ENCODE measurements at places on chromosomes 3 and 15.

DNA sequence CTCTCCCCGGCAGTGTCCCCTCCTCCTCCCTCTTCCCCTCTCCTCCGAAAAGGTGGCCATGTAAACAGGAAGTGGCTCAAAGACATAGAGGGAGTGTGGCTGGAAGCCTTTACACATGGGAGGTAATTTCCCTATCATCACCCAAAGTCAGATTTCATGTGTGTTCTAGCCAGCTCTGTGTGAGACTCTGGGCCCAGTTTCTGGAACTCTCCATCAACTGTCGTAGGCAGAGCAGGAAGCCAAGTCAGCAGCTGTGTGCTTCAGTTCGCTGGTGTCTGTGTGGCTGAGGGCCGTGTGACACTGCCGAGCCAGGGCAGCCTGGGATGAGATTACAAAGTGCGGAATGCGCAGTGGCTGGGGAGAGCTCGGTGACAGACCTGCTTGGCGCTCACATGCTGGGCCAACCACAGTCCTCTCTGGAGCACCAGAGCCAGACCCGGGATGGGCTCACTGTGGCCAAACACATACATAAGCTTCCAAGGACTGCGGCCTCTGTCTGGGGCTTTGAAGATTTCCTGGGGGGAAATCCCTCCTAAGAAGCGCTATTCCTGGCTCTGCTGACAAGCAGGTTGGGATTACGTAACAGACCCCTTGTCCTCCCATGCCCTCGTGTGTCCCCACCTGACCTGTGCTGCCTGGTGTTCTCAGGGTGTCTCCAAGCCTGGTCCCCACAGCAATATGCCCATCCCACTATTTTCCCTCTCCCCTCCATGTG, 50.7 kb downstream of the UMPS start:
- no peak for DNase-seq

DNA sequence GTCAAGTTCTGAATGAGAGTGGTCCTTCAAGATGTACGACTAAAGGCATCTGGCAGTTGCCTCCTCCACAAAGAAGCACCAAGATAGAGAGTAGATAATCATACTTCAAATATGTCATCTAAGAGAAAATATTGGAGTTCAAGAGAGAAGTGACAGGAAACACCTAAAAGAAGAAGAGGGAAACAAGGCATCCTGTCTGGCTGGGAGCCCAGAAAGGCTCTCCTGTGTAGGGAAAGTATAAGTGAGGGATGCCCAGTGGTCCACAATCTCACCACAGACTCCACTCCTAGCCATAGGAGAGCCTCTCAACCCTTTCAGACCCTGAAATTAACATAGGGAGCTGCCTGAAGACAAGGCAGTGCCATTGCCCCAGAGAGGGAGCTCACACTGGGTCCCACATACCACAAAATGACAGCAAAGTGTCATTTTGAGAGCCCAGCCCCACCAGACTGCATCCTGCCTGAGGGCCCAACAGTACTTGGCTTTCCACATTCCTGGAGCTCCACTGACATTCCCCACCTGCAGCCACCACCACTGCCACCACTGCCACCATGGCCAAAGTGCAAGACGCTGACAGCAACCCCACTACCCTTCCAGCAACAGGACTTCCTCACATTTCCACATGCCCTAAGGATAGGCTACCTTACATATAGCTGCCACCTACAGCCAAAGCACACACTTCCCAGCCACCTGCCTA, 210.6 kb downstream of the ATP8B4 start:
- DNase-seq: no peak

- no peak for DNase-seq
Observed at GRCh38 chr3:191461113-191461595, at the start of gene PYDC2. Gene PYDC2, plus strand, starts transcription at chr3:191461163. Its CDS starts 0 bp downstream, at chr3:191461163.

- DNase-seq: no peak
Observed at GRCh38 chr3:61926923-61927322, 365.6 kb downstream of the PTPRG start.

DNA sequence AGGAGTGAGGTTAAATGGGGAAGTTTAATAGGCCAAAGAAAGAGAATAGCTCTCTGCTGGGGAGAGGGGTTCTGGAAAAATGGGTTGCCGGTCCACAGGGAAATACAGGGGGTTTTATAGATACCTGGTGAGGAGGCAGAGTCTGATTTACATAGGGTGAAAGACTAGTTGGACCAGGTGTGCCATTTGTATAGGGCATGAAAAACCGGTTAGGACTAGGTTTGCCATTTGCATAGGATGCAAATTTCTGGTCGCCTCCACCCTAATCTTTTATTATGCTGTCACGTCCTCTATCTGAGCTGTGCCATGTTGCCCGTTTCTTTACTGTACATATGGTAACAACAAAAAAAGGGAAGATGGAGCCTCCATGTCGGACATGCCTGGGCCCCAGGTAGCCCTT, 960.1 kb downstream of the FHIT start:
- no peak for DNase-seq

DNA sequence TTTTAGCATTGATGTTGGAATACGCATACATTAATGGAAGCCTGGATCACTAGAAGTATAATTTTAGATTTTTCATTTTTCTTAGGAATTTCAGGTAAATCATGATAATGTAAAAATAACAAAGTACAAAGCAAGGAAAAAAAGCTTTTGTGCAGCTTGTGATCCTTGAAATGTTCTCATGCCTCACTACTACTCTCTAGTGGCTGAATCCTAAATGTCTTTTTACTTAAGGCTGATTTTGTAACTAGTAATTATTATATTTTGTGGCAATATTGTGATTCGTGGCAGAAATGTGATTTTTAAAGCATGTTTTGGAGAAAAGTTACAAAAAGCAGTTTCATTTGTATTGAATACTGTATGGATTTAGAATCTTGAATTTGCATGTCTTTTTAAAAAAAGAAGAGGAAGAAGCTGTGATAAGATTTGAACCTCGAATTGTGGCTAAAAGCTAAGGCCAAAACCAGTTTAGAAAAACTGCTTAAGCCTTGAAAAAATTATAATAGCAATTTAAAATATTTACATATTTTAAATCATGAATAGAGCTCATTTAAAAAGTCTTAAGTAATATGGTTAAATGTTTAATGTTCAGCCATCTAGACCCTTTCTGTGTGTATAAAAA, 39.0 kb downstream of the U2SURP start:
- no peak for DNase-seq

- no peak for DNase-seq
Observed at GRCh38 chr15:78830514-78831228, 19.4 kb upstream of the ADAMTS7 start.

GRCh38 chr3:141202682-141203081, 28.9 kb upstream of the PXYLP1 start:
- DNase-seq: no peak

DNA sequence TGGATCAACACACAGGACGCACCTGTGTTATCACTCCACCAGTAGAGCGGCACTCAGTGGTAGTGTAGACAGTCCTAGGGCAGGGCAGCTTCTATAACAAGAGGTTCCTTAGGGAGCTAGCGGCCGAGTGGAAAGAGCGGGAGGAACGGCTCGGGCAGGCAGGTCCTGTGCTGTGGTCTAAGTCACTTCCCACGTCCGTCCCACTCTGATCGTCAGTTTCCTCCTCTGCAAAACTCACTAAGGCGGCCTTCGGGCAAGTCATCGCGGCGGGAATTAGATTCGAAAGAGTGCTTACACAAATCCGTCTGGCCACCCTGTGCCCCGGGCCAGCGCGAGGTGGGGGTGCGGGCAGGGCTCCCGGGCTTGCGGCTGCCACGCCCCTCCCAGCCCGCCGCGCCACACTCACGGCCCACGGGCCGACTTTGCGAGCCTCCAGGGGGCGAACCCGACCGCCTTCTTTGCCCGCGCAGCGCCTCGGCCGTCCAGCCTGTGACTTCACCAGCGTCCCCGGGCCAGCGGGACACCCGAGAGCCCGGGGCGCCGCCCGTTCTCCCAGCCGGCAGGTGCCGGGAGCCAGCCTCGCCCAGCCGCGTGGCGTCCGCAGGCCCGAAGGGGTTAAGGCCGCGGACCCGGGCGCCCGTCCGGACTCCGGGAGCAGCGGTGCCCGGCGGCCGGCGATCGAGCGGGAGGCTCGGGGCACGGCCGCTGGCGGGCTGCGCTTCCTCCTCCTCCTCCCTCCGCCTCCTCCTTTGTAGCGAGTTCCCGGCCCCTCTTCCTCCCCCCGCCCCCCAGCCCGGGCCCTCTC, 416 bp upstream of the CORO2B start:
- DNase-seq: peak; percentile 14

DNA sequence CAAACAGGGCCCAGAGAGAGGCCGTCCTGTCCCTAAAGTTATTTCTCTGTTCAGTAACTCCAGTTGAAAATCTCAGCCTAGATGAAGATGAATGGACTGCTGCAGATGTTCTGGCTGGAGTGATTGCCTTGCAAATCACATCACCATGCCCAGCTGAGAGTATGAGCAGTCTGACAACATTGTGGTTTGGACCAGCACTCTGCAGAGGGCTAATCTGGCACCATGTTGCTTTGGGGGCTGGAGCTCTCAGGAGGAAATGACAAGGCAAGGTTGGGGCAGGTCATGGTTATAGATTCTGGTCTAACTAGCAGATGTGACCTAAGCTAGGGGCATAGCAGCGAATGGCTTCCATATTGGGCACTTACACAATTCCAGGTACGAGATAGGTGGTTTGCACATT, 314.2 kb downstream of the CLSTN2 start:
- DNase-seq: no peak

DNA sequence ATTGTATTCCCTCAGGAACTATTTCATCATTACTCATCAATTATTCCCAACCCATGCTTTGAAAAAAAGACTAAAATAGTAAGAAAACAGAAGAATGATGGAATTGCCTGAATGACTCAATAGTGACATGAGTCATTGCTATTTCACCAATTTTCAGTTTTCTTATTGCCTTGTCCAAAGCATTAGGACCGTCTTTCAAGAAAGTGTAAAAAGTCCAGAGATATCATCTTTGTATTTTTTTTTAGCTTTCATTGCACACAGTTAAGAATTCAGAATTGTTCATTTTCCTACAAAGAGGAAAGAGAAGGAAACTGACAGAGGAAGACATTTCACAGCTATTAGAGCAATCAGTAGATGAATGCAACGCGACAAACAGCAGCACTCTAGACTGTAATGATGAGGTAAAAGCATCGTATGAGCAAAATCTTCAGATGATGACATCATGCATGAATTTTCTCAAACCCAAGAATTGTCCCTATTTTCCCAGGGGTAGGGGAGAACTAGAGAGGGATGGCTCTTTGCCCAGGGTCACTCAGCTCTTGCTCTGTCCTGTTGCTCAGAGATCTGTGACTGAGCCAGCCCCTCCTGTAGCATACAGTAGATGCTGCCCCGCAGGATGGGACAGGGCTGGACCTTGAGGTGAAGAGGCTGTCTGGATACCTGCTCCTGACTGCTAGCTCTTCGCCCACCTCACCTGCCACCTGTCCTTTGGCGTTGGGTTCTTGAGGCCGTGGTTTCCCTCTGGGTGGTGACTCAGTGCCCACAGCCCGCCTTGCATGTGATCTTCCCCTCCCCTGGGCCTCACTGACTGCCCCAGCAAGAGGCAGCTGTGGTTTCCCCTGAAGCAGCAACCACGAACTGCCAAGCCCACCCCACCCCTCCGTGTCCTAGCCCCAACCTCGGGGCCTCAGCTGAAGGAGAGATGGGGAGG, 84.8 kb downstream of the PPCDC start:
- DNase-seq: peak; percentile 87

- DNase-seq: peak; percentile 11
Observed at GRCh38 chr3:34260271-34261000, 462.0 kb downstream of the PDCD6IP start.

- no peak for DNase-seq
Observed at GRCh38 chr3:186847437-186847836, 4.9 kb downstream of the ADIPOQ start.

DNA sequence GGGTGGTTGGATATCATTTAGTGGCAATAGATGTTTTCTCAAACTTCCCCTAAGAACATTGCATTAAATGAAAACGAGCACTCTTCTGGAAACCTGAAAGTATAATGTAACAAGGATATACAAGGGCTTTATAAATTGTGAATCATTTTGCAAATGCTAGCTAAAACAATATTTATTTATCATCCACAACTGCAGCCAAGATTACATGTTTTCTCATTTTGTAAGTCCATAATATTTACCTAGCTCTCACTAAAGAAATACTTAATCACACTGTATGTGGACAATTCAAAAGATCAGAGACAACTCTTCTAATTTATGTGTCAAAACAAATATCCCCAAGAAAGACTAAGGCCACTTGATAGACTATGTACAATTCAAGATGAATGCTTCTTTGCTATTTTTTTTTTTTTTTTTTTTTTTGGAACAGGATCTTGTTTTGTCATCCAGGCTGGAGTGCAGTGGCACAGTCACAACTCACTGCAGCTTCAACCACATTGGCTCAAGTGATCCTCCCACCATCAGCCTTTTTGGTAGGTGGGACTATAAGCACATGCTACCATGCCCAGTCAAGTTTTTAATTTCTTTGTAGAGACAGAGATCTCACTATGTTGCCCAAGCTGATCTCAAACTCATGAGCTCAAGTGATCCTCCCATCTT, 427.7 kb upstream of the THBS1 start:
- DNase-seq: no peak

- DNase-seq: no peak
Observed at GRCh38 chr15:43525131-43525530, 7.7 kb downstream of the MAP1A start.

DNA sequence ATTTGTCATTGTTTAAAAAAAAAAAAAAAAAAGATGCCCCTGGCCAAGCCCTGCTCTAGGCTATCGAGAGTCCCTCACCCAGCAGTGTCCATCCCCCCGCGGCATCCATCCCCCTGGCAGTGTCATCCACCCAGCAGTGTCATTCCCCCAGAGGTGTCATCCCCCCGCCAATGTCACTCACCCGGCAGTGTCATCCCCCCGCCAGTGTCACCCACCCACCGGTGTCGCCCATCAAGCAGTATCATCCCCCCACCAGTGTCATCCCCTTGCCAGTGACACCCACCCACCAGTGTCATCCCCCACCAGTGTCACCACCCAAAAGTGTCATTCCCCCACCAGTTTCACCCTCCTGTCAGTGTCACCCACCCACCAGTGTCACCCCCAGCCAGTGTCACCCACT, 99.3 kb upstream of the PRR20G start:
- no peak for DNase-seq

- DNase-seq: no peak
Observed at GRCh38 chr15:34049112-34049511, 10.1 kb upstream of the AVEN start.

DNA sequence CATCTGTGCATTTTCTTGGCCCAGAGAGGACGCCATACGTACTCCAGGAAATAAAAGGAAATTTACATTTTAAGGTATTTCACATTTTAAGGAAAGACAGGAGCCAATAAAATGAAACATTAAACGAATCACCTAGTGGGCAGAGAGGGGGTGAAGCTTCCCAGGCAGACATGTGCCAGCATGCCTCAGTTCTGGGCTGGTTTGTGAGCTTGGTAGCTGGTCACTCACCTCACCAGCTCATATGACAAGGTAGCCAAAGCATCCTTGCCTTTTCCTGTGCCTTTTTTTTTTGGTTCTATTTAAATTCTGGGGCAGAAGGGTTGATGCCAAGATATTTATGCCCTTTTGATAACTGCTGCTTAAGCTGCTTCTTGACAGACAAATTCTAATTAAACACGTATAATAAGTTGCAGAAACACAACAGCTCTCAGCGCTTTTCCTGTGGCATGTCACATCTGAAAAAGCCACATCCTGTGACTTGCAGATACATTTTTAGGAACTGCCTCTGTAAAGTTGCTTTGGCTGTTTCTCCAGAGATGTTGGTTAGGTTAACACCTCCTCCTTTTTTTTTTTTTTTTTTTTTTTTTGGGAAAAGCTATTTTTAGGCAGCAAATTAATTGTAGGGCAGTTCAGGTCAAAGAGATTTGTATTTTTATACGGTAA, 218.6 kb downstream of the PDCD6IP start:
- DNase-seq: no peak
